ENCODE measurements at places on chromosomes 4 and X. TPM values are rescaled to one million over a fixed set of nuclear protein-coding genes. Genes with fewer than 3 reads are reported as not detected.
A peak's percentile ranks its signal among the peaks of the same experiment; 100 is the strongest.

Gene SRPX2
- total RNA-seq = 18.9 TPM

Gene UGT2B10
- not detected for total RNA-seq

Gene GYPB
- total RNA-seq = not detected

DNA sequence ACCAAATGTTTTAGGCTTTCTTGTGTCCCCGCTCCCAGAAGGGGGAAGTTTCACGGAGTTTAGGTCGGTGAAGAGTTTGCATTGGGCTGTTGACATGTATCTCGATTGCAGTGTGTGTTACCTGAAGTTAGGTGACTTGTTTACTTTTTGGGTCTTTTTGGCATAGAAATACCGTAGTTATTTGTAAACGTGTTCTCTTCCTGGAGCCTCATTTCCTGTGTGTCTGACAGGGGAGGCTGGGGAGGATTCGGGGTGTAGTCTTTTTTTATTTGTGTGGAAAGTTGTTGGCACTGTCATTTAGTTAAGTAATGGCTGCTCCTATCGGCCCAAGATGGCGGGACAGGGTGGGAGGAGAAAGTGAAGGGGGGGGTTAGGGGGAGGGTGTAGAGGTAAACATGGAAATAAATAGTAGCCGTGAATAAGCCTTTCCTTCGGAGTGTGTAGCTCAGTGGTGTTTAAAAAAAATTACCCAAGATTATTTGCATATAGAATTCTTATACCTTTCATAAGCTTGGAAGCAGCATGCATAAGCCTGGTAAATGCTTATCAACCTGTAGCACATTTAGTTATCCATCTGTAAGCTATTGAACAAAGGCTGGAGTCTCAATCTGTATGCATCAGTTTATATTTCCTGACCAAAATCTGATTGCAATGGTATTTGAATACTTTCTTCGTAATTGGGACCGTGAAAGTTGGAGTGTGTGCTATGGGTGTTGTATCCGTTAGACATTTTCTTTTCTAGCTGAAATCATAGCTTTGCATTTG is 1.6 kb downstream of the KDM6A start:
- no peak for ATAC-seq

GRCh38 chr4:137668885-137669545 is 136.7 kb upstream of the PCDH18 start:
- ATAC-seq = no peak

- ATAC-seq = no peak
These were observed 265.3 kb downstream of the ZNF674 start for GRCh38 chrX:46279925-46280313.

DNA sequence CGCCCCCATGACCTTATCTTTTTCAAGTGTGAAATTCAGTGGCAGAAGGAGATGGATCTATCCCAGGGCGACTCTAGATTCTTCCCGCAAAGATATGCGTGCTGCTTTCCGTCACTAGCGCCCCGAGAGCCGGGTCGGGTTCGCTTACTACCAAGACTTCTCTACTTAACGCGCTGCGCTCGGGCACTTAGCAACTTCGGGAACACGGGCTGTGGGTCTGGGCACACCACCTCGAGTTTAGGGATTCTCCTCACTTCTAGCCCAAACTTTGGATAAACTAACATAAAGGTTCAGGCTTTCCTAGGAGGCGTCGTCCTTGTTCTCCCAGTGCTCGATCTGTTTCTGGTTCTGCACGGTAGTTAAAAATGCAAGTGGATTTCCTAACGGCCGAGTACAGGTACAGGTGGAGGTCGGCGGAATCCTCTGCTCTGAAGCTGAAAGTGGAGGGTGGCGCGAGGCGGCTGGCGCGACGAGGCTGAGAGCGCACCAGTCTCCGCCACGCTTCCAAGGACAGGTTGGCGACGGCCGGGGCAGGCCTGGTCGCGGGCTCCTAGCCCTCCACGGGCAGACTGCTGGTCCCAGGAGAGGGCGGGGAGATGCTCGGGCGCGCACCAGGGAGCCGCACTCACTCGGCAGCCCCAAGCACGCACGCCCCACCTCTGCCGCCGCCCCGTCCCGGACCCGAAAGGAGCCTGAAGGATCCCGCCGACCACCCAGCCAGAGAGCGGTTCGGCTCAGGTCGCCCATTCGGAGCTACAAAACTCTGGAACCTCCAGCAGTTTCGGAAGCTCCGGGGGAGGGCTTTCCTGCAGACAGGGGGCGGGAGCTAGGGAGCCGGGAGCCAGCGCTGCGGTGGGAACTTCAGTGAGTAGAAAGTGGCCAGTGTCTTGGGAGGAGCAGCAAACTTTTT is 100.8 kb upstream of the TENM3 start:
- peak; percentile 10 for ATAC-seq

DNA sequence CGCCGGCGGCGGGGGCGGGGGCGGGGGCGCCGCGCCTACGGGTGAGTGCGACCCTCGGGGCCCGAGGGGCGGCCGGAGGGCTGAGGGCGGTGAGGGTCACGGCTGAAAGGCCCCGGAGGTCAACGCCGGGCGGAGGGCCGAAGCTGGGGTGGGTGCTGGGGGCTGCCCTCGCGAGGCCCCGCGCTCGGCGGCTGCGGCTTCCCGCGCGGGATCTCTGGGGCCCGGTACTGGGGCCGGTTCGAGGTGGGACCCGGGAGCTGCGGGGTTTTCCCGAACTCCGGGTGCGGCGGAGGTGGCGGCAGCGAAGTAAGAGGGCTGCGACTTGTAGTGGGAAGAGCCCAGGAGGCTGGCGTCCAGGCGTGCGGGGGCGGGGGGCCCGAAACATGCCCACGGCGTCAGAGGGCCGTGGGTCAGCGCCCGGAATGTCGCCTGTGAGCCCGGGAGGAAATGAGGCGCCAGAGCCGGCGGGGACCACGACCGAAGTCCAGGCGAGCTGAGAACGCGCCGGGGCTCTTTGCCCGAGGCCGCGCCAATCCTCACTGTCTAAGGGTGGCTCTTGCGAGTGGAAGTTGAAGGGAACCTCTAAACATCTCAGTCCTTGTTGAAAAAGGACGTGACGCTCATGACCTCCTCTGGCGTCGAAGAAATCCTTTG is 407 bp downstream of the IL13RA1 start:
- ATAC-seq = peak; percentile 5

- no peak for ATAC-seq
These were observed 221.2 kb upstream of the STK26 start for GRCh38 chrX:131801911-131802310.

GRCh38 chr4:89913623-89914022 is 19.0 kb downstream of the MMRN1 start:
- no peak for ATAC-seq

- ATAC-seq = no peak
These were observed 6.6 kb downstream of the GUCY2F start for GRCh38 chrX:109475174-109475891.

- ATAC-seq = no peak
These were observed 165.8 kb downstream of the VSIG4 start for GRCh38 chrX:65874110-65874509.

GRCh38 chr4:77151241-77151640 is 5.8 kb upstream of the CCNG2 start:
- no peak for ATAC-seq
